ENCODE measurements at places on chromosomes 12 and 14.
A peak's percentile ranks its signal among the peaks of the same experiment; 100 is the strongest.

DNA sequence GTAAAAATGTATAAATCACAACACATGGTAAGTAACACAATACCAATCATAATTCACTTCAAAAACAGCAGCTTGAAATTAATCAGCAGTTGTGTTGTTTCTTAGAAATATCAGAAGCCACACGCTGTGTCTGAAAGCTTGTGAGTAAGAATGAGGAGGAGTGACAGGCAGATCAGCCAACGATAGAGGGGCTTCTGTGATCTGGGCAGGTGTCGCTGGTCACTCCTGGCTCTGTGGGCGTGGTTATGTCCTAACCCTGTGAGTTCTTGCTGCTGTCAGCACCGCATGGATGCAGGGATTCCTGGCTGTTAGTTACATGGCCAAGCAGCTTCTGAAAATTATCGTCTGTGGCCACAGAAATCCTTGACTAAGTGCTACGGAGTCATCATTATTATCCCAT lies 123.4 kb downstream of the SLC25A47 start:
- DNase-seq = no peak

- DNase-seq = no peak
Observed at GRCh38 chr14:89607453-89607852, 190.4 kb upstream of the FOXN3 start.

DNA sequence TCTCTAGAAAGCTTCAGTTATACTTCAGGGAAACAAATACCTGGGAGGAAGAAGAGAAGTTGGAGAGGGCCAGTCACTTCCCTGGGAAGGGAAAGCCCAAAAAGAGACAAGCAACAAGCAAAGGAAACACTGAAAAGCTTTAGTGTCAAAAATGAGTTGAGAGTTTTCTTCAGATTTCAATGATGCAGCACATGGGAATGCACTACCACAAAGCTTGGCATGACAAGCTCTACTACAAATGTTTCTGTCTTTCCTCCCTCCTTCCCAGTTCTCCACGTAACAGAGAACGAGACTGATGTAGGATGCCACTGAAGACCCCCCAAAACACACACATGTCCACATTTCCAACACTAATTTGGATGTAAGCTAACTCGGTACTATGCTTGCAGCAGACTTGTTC lies 26.8 kb upstream of the ADAMTS20 start:
- DNase-seq = no peak

DNA sequence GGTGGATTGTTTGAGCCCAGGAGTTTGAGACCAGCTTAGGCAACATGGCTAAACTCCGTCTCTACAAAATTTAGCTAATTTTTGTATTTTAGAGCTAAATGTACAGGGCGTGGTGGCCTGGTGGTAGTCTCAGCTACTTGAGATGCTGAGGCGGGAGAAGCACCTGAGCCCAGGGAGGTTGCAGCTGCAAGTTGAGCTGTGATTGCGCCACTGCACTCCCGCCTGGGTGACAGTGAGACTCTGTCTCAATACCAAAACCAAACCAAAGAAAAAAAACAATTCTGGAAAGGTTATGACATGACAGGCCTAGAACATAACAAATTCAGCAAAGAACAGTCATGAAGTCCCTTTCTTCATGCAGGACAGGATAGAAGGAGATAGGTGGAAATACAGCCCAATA lies 25.7 kb downstream of the WDR89 start:
- no peak for DNase-seq

GRCh38 chr12:106004289-106004688 lies 134.5 kb downstream of the NUAK1 start:
- DNase-seq = no peak

GRCh38 chr12:28585146-28585545 lies 394.9 kb downstream of the CCDC91 start:
- no peak for DNase-seq

DNA sequence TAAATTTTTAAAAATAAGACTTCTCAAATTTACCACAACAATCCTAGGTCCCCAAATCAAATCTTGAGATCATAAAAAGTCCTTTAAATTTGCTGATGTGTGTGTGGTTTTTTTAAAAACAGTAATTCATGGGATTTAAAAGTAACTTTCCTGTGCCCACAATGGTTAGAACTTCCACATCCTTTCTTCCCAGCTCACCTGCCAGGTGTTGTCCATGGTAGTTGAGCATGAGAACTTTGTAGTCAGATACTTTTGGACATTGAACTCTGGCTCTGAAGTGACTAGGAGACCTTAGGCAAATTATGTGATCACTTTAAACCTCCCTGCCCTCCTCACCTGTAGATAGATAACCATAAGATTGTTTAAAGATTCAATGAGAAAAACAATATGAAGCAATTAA lies 253.2 kb downstream of the NPAS3 start:
- no peak for DNase-seq

DNA sequence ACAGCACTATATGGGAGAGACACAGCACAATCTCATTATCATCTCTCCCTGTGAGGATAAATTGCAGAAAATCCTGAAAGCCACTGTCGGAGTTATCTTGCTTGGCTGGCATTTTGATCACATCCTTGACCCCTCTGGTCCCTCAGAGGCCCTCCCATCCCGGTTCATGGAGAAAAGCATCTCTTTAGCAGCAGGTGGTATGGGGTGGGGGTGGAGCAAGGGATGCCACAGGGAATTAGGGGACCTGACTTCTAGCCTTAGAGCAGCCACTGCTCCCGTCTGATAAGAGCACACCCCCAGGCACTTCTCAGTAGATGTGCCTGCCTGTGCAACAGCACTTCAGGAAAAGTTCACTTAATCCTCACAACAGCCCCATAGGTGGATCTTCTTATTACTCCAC lies 38.6 kb downstream of the GRIN2B start:
- DNase-seq = no peak

- DNase-seq = peak; percentile 38
Observed at GRCh38 chr12:124566997-124567672, at the start of gene NCOR2. TSS of gene NCOR2 (minus strand) at chr12:124567612. CDS start at chr12:124495251, 72,361 bp downstream.

GRCh38 chr12:80195074-80195726 lies 95.9 kb downstream of the OTOGL start:
- DNase-seq = no peak

DNA sequence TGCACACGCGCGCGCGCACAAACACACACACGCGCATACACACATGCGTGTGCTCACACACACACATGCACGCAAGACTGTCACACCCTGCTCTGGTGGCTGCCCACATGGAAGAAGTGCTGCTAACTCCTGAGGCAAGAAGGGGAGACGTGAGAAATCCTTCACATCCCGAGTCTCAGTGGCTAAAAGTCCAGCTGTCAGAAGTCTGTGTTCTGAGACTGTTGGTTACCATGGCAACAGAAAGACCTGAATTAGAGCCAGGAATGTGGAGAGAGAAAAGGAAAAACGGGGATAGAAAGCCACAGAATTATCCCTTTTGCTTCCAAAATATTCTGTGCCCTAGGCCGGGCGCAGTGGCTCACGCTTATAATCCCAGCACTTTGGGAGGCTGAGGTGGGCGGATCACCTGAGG lies 71.2 kb downstream of the PPFIBP1 start:
- no peak for DNase-seq

- DNase-seq = no peak
Observed at GRCh38 chr12:49706351-49707127, 666 bp downstream of the FMNL3 start.

- DNase-seq = no peak
Observed at GRCh38 chr12:72522411-72522810, 250.2 kb downstream of the TRHDE start.

- DNase-seq = peak; percentile 62
Observed at GRCh38 chr14:101628471-101628966, 67.2 kb downstream of the DIO3 start.

DNA sequence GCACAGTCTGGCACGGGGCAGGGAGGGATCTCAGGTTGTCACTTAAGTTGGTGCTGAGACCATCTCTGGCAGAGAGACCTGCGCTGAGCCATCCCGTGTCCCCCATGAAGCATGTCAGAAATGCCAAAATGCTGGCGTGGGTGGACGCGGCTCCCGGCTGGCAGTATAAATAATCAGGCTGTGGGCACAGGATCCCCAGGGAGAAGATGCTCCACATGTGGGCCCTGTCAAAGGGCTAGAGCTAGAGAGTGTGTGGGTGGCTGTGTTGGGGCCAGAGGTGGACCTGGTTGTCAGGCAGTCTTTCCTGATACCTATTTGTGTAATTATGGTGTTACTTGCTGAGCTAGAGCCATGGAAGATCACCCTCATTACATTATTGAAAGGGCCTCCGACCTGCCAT lies 189.5 kb downstream of the TSPAN9 start:
- DNase-seq = no peak

DNA sequence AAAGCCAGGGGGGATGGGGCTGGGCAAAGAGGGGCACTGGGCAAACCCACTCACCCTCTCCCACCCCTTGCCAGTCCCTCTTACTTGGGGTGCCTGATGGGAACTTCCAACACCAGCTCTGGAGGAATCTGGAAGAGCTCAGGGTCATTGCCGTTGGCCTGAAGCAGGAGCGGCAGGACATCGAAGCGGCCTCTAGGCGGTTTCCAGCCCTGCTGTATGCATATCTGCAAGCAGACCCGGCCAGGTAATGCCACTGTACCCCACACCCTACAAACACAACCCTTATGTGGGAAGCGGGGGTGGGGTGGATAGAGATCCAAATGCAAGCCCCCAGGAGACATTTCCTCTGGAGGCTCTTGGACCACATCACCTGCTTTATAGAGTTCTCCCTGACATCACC lies 83.6 kb downstream of the NOS1 start:
- DNase-seq = no peak
